ENCODE measurements at places on chromosomes 5 and 9.

GRCh38 chr5:10262121-10262774 lies 12.2 kb downstream of the CCT5 start:
- no peak for DNase-seq

DNA sequence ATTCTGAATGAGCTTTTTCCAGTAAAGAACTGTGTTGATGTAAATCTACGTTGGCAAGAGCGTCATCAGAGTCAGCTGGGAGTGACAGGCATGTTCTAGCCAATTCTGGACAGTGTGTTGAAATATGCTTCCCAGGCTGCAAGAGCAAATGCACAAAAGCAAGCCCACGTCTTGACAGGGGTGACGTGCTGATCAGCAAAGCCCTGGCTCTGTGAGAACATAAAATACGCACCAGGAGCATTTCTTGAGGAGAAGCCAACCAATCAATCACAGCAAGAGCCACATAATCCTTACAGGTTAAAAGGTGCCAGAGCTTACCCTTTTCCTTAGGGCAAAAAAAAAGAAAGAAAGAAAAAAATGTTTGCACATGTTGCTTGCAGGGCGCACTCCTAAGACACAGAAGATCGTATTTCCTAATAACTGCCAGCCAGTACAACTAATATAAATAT lies 148.1 kb downstream of the PDE4D start:
- peak; percentile 41 for DNase-seq

DNA sequence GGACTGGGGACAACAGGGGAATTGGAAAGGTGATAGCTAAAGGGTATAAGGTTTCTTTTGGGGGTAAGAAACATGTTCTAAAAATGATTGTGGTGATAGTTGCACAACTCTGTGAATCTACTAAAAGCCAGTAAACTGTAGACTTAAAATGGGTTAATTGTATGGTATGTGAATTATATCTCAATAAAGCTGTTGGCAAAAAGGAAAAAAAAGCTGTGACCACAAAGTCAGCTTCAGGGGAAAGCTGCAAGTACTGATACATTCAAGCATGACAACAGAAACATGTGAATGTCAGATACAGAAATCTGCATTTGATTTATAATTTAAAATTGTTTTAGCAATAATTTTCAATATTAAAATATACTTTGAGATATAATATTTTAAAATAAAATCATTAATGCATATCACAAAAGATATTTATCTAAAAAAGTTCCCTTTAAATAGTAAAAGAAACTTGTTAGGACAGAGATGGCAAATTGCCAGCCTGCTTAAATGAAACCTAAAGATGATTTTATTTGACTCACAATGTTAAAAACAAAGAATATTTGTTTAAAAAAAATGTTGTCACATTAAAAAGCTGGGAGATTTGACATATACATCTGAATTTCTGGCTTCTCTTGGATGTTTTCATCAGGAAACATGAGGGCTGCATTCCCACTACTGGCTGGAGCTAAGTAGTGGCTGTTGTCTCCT lies 66.0 kb downstream of the TBCA start:
- no peak for DNase-seq

- peak; percentile 82 for DNase-seq
These were observed 91.5 kb upstream of the NFIL3 start for GRCh38 chr9:91515074-91515687.

GRCh38 chr9:99626426-99626825 lies 195.3 kb upstream of the NR4A3 start:
- DNase-seq: no peak

DNA sequence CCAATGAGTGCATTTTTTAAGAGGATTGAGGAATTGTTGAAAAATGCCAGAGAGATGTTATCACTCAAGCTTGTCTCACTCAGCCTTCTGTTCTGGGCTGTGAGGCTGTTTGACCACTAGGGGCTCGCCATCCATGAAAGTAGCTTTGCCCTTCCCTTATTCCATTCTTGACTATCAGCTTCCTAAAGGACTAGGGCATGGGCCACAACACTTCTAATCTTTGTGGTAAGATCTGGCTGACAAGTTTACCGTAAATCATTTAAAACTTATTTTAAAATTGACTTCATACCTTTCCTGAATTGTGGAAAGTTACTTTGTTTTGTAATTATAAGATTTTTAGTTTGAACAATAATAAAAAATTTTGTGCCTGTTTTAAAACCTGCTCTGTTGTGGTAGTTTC lies 49.5 kb downstream of the TJP2 start:
- peak; percentile 81 for DNase-seq

GRCh38 chr9:16352791-16353401 lies 517.6 kb downstream of the BNC2 start:
- no peak for DNase-seq

DNA sequence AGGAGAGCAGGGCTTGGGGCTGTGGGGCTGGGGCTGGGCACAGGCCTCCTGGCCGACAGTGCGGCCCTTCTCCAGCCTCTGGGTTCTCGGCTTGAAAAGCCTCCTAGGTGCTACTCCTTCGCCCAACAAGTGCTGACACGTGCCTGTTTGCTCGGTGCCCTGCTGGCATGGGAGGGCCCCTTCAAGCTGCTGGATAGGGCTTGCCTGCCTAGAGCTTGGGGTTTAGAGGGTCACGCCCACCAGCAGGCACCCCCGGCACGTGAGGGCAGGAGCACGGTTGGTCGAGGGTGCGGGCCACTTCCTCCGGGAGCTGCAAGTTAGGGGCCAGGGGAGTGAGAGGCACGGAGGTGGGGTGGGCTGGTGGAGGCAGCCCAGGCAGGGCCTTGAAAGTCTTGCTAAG lies 106.2 kb downstream of the RXRA start:
- DNase-seq: no peak

- peak; percentile 44 for DNase-seq
These were observed 46.7 kb downstream of the PRRC1 start for GRCh38 chr5:127564002-127564769.

DNA sequence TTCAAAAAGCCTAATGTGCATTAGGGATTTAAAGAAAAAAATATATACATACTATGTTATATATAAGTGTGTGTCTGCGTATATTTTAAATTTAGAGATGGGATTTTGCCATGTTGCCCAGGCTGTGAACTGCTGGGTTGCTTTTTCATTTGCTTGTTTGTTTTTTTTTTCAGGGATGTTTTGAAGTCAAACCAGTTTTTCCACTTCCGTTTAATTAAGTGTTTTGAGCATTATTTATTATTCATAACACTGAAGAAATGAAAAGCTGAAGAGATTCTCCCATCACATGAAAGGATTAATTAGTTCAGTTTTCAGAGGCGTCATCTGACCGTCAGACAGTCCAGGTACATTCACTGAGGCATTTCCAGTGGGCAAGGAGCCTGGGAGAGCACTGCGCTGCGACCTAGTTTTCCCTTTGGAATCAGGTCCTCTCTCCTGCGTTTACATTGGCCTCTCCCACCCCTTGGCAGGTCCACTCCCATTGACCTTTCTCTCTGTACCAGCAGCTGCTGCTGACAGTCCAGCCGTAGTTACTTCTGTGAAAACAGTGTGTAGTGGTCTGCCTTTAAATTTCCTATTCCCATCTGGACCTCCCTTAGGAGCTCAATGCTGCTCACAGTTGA lies 26.0 kb downstream of the ARRDC3 start:
- no peak for DNase-seq

DNA sequence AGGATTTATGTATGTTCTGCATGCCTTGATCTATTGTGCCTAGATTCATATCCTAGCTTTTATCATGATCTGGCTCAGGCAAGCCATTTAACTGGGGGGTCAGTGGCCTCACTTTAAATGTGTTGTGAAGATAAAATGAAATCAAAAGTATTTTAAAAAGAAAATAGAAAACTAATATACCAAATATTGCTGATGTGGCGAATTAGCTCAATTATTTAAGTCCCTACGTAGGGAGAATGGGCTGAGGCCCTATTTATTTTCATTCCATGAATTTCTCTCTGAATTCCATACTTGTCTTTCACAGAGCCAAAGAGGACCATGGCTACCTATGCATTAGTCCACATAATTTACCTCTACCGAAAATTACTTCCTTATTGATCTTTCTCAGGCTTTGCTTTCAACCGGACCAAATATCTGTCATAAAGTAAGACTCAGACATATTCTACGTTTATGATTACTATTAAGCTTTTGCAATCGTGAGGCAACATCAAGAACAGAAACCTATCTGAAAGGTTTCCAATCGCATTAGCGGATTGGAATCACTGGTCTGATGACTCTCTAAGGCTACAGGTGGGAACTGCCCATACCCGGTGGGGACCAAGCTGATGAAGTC lies 1.7 kb downstream of the MBLAC2 start:
- DNase-seq: no peak

- DNase-seq: no peak
These were observed 44.5 kb downstream of the TRIO start for GRCh38 chr5:14187660-14188059.

DNA sequence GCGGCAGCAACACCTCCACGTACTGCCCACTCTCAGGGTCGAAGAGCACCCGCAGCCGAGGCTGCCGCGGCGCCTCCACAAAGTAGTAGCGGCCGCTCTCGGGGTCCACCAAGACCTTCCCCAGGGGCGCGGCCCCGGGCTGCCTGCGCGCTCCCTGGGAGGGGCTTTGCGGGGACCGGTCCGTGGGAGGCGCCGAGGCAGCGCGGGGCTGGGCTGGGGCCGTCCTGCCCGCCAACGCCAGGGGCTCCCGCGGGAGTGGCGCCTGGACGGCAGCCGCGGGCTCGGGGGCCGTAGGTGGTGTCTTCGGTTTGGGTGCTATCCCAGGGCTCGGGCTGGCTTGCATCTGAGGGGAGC lies 2.6 kb upstream of the MZB1 start:
- no peak for DNase-seq

DNA sequence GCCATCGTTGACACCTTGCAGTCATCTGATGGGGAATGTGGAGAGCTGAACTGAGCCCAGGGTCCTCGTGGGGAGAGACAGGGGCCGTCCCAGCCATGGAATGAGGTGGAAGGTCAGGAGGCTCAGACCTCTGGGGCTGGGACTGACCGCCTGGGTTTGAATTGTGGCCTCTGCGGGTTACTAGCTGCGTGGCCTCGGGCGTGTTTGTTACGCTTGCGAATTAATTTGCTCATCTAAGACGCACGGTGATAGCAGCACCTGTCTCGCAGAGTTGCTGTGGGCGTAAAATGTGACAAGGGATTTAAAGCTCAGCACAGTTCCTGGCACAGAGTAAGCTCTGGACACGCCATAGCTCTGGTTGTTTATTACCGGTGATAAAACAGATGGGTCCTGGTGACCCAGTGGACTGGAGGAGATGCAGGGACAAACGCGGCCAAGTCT lies 19.4 kb upstream of the DAB2IP start:
- DNase-seq: no peak

DNA sequence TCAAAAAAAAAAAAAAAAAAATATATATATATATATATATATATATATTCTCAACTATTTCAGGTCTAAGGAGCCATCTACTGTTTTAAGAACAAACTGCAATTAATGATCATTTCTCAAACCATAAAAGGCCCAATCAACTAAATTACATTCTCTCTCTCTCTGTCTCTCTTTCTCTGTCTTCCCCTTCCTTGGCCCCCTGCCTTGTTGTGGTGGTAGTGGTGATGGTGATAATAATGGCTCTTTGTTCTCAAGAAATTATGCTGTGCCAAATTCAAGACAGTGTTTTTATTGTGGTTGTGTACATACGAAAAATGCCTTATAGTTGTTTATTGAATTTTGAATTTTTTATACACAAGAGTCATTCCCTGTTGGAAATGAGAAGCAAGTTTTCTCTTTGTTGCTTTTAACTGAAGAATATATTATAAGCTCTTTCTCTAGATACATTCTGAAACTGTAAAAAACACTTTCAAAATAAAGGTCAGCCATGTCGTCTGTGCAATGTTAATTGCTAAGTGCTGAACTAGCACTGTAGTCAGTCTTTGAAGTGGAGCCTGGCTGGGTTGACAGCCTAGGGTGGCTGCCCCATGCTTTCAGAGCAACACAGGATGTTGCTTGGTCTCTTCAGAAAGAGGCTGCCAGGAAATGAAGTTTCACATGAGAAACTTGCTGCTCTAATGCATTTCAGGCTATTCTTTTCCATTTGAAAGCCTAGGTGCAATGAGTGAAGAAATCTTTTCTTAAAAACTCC lies 96.0 kb downstream of the HINT1 start:
- DNase-seq: no peak

DNA sequence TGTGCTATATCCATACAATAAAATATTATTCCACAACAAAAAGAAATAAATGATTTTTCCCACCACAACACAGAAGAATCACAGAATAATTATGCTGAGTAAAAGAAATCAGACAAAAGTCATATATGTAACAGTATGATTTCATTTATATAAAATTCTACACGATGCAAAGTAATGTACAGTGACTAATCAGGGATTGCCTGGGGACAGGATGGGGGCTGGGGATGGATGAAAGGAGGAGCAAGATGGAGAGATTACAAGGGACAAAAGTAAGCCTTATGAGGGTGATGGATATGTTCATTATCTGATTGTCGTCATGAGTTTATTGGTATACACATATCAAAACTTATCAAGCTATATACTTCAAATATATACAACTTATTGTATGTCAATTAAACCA lies 154.0 kb downstream of the FBN2 start:
- DNase-seq: no peak

GRCh38 chr5:27130587-27130986 lies 92.2 kb upstream of the CDH9 start:
- no peak for DNase-seq

GRCh38 chr5:91419571-91420537 lies 36.7 kb upstream of the ARRDC3 start:
- peak; percentile 39 for DNase-seq

DNA sequence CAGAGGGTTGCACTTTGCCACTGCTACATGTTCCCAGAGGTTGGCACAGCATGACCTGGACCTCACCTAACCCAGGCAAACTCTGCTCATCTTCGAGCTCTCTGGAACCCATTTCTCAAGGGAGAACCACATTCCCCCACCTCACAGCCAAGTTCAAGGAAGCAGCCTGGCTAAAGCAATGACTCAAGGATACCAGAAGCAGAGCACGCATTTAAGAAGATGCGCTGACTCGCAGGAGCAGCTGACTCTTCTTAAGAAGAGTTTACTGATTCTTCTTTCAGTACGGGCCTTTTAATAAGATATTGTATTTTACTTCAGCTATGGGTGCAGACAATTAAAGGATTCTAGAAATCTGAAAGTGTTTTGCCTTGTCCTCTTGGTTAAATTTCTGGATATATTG lies 4.1 kb upstream of the SEMA5A start:
- DNase-seq: no peak

GRCh38 chr9:18747595-18747994 lies 273.6 kb downstream of the ADAMTSL1 start:
- DNase-seq: peak; percentile 26

DNA sequence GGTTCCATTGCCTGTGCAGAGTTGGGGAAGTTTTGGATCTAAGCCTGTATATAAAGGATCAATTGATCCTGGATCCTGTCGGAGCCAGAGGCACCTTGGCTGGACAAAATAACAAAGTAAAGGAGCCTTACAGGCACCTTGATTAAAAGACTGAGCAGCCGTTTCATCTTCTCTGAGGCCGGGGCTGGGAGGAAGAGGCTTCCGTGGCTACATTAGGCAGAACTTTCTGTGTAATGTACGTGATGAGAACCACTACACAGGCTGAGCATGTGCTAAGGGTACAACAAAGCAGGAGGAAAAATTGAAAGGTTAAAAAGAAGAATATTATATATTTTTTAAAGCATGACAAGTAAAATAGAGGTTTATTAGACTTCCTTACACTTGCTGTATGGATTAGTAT lies 37.0 kb downstream of the IL31RA start:
- no peak for DNase-seq

GRCh38 chr9:77954666-77955015 lies 77.0 kb downstream of the GNAQ start:
- DNase-seq: no peak

- DNase-seq: no peak
These were observed 152.3 kb downstream of the SNX18 start for GRCh38 chr5:54669845-54670244.

GRCh38 chr5:54956922-54957321 lies 28.5 kb downstream of the ESM1 start:
- DNase-seq: no peak

Measured in AG20443 (cell line).